Stimulated activated CD4-positive, alpha-beta T cell treated with anti-CD3 and anti-CD28 coated beads, Interleukin-12 subunit alpha, Interleukin-12 subunit beta, amount 100 ng/mL, for 24 hours (primary cell): ENCODE measurements at places on chromosomes 13 and 19.

- DNase-seq = no peak
These were observed 25.3 kb downstream of the POMP start for GRCh38 chr13:28684257-28684656.

DNA sequence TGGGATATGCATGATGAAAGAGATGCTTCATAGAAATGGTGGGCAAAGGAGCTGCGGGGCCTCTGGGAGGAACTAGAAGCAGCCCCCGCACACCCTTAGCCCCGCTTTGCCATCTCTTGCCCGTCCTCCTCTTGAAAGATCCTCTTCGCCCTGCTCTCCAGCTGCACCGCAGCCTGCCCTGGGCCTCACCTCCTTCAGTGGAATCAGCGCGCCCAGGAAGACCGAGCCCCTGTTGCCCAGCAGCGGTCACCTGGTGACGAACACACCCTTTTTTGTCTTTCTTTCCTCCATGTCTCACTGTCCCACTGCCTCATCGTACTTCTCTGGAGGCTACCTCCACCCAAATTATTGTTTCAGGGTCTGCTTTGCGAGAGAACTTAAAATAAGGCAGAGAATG, 807.6 kb downstream of the UQCRFS1 start:
- DNase-seq = no peak

DNA sequence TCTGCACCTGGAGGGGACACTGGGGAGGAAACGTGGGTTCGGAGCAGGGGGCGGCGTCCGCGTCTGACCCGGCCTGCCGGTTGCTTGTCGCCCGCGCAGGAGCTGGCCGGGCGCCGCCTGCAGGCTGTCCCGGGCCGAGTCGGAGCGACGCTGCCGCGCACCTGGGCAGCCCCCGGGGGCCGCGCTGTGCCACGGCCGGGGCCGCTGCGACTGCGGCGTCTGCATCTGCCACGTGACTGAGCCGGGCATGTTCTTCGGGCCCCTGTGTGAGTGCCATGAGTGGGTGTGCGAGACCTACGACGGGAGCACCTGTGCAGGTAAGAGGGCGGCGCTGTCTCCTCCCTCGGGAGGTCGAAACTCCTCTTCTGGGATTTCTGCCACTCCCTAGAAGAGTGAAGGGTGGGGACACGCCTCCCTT, 1.3 kb downstream of the ITGBL1 start:
- DNase-seq = no peak

DNA sequence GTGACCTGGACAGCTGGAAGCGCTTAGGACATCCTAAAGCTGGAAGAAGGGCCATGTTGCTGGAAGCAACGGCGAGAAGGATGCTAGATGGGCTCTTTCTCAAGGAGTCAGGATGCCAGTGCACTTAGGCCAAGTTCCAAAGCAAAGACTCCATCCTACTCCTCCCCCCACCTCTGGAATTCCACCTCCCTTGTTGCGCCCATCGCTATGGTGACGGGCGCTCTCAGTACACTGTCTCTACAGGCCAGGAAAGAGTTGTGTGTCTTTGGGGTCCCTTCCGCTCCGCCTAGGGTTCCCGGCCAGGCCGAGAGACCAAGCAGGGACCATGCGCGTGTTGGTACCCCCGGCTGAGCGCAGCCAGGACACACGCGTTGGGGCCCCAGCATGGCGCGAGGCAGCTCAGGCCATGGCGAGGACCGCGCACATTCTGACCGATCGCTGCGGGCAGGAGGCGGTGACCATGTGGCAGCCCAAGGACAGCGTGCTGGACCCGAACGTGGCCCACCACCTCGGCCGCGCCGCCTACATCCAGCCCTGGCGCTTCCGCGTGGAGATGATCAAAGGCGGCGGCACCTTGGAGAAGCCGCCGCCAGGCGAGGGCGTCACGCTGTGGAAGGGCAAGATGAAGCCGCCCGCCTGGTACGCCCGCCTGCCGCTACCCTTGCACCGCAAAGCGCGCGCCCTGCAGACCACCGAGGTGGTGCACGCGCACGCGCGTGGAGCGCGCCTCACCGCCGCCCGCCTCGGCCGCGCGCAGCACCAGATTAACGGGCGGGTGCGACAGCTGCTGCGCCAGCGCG, 31.0 kb upstream of the SLC1A6 start:
- no peak for DNase-seq

- DNase-seq = no peak
These were observed 2.3 kb upstream of the FTL start for GRCh38 chr19:48962849-48963165.

GRCh38 chr19:1974381-1975161, 33.6 kb downstream of the CSNK1G2 start:
- DNase-seq = no peak

GRCh38 chr19:40709817-40710216, 6.9 kb downstream of the COQ8B start:
- DNase-seq = no peak

DNA sequence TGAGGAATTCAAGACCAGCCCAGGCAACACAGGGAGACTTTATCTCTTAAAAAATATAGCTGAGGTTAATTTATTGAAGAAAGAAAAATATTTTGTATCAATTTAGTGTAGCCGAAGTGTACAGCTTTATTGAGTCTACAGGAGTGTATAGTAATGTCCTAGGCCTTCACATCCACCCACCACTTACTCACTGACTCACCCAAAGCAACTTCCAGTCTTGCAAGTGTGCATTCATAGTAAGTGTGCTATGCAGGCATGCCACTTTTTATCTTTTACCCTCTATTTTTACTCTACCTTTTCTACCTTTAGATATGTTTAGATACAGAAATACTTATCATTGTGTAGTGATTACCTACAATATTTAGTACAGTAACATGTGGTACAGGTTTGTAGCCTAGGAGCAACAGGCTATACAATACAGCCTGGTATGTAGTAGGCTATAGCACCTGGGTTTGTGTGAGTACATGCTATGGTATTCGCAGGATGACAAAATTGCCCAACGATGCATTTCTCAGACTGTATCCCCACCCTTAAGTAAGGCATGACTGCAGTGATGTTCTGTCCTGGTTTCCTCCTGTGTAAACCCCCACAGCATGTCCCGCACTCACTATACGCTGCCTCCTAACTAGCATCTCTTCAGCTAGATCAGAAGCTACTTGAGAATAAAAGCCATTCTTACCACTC, 15.3 kb upstream of the ATP12A start:
- no peak for DNase-seq

- DNase-seq = no peak
These were observed 149.6 kb downstream of the IER2 start for GRCh38 chr19:13299838-13300237.
